ENCODE measurements at places on chromosomes 1 and 21. TPM values are rescaled to one million over a fixed set of nuclear protein-coding genes. Genes with fewer than 3 reads are reported as not detected.

- no peak for DNase-seq
These were observed 343.0 kb downstream of the AMY1C start for GRCh38 chr1:104092698-104093097.

GRCh38 chr1:156599811-156600210 is 1.5 kb downstream of the GPATCH4 start:
- DNase-seq: no peak

C1orf50 gene
- 0.64 TPM for total RNA-seq

DNA sequence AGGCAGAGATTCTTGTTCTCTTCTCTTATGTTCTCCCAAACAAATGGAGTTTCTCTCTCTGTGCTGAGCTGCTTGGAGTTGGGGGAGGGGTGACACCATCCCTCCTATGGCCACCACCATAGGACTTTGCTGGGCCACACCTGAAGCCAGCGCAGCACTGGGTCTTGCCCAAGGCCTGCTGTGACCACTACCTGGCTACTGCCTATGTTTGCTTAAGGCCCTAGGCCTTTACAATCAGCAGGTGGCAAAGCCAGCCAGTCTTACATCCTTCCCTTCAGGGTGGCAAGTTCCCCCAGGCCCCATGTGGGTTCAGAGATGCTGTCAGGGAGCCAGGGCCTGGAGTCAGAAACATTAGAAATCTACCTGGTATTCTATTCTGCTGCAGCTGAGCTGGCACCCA is 6.3 kb upstream of the MTARC2 start:
- no peak for DNase-seq

DPT gene
- 12.3 TPM for total RNA-seq

COL11A1 gene
- total RNA-seq: not detected

NVL gene
- total RNA-seq: 34.6 TPM

- no peak for DNase-seq
These were observed 12.9 kb upstream of the KPNA6 start for GRCh38 chr1:32094746-32095521.

DNA sequence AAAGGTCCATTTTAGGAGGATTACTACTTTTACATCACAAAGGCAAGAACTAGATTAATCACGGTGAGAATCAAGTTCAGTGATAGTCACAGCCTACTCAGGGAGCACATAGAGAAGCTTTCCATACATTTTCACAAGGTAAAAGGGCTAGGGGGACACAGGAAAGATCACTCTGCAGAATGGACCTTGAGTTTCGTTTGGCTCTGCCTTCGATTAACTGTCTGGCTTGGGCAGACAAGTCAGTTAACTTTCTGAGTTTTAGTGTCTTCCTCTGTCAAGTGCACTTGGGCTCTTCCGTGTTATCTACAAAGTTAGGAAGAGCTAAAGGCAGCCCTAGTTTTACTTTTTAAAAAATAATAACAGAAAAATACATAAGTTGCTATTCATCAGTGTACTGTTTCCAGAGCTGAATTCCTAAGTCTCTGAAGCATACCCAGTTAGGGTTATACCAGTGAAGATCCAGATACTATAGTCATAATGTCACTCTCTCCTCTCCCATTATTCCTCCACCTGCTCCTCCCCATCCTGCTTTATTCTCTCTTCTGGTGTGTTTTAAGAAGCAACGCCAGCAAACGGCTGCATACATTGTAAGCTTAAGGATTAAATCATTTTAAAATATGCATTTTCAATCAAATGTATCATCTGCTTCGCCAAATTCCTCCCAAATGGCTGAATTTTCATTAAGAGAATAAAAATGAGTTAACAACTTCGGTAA is 1.7 kb downstream of the CEP170 start:
- DNase-seq: no peak

BRINP2 gene
- total RNA-seq: 0.11 TPM

ADAMTS1 gene
- 672 TPM for total RNA-seq

HEYL gene
- 34.0 TPM for total RNA-seq

- DNase-seq: no peak
These were observed 63.2 kb downstream of the SYDE2 start for GRCh38 chr1:85137660-85138059.

- no peak for DNase-seq
These were observed 61.4 kb downstream of the VWA5B1 start for GRCh38 chr1:20351911-20352701.

All from ascending aorta (tissue), 2 donors.